MCF 10A (cell line): ENCODE measurements at places on chromosomes 11 and 22. TPM values are rescaled to one million over a fixed set of nuclear protein-coding genes. Genes with fewer than 3 reads are reported as not detected.
A peak's percentile ranks its signal among the peaks of the same experiment; 100 is the strongest.

CCDC73 gene
- 0.09 and 0.17 TPM in 2 replicates for total RNA-seq

DNA sequence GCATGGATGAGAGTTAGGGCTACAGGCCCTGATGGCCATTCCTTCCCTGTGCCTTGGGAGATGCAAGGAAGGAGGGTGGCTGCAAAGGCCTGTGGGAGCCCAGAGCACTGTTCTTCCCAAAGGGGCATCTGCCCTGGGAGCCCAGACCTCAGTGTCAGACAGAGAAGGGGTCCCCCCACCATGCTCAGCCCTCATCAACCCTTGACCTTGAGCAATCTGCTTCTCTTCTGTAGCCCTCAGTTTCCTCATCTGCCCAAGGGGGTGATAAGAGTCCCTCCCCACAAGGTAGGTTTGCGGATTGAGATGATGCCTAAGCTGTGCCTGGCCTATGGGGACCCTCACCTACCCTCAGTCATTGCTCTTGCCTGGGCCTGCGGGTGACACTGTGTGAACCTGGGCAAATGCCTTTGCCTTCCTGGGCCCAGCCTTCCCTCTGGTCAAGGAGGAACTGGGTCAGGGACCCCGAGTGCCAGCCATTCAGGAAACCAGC, 47.5 kb downstream of the IGLL5 start:
- no peak for DNase-seq

- peak; percentile 81 for DNase-seq
Measured at GRCh38 chr11:59560290-59560701, 49.0 kb downstream of the OR4D9 start.

- DNase-seq = no peak
Measured at GRCh38 chr11:119858288-119858687, 129.3 kb upstream of the NECTIN1 start.

DNA sequence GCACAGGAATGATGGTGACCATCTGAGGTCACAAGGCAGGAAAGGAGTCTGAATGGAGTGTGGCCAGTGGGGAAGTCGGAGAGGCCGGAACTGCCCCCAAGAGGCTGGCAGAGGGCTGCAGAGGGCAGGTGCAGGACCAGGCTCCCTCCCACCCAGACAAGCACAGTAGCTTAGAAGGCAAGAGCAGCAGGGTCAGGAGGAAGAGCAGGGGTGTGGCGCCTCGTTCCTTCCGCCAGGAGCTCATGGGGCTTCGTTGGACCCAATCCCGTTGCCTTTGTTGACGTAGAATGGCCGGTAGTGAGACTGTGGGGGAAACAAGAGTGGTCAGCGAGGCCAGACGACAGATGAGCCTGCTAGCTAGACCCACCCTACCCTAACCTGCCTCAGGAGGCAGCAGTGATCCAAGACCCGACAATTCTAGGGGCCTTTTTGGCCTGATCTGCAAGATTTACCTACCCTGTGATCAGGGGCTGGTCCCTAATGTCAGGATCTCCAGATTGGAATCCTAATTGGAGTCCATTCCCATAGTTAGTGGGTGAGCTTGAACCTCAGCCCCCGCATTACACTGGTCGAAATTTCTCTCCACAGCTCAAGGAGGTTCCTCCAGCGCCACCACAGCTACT, 25.6 kb downstream of the TRIM29 start:
- DNase-seq = no peak

TMEM191C gene
- total RNA-seq = 0.75 and 1.4 TPM in 2 replicates

DNA sequence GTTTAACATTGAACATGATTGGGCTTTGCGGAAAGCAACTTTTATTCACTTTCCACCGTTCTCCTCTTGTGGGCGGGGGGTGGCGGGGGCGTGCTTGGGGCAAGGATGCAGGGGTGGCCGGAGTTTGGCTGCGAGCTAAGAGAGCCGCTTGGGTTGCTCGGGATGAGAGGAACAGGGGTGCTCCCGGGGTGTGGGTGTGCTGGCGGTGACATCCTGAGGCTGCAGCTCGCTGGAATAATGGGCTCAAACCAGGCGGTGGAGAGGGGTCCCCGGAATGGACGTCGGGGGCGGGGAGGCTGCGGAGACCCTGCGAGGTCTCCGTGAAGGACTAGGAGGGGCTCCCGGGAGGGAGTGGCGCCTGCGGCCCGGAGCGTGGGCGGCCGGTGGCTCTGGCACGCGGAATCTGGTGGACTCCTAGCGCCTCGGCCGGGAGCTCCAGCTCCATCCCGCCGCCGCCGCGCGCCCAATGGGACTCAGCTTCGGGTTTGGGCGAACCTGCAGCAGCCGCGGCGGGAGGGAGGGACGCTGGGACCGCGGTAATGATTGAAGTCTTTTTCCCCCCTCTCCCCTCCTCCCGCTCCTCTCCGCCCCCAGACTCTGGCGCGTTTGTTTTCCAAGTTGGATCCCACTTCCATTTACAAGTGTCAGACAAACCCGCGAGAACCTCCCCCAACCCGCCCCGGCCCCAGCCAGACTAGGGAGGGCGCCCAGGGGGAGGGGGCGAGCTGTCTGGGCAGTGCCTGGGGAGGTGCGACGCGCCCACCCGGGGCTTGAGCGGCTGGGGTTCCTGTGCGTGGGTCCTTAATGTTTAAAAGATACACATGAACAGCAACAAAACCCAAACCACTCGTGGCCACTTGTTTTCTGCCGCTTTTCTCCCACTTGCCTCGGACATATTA, 2.0 kb downstream of the FAT3 start:
- DNase-seq = no peak

DNA sequence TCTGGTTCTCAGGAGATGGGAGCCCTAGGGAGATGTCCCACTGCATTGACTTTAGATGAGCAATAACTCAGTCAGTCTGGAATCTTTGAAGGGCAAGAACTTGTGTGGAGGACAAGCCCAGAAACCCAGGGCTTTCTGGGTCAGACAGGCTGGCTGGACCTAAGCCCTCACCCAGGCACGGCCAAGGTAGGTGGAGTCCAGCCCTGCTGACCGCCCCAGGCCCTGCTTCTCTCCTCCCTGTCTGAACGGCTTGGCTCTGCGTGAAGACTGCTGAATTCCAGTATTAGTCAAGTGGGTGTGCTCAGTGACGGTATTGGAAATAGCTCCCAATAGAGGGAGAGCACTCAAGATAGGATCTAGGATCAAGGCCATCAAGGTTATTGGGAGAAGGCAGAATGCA, 6.1 kb downstream of the CXCR5 start:
- DNase-seq = peak; percentile 47

DNA sequence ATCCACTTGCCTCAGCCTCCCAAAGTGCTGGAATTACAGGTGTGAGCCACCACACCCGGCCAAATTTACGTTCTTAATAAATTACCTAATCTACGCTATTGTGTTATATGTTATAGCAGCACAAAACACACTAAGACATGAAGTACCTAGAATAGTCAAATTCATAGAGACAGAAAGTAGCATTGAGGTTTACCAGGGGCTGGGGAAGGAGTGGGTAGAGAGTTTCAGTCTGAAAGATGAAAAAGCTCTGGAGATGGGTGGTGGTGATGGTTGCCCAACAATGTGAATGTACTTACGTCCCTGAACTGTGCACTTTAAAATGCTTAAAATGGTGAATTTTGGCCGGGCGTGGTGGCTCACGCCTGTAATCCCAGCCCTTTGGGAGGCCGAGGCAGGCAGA, 65.7 kb upstream of the NUP50 start:
- DNase-seq = no peak

GRCh38 chr11:33631749-33632091, 68.9 kb downstream of the C11orf91 start:
- DNase-seq = no peak

OR8H3 gene
- not detected in 2 replicates for total RNA-seq

GRCh38 chr11:86418106-86418505, 43.4 kb downstream of the CCDC81 start:
- no peak for DNase-seq

- DNase-seq = no peak
Measured at GRCh38 chr11:48024635-48025071, 44.3 kb downstream of the PTPRJ start.

GRCh38 chr11:3170044-3170755, 5.1 kb upstream of the OSBPL5 start:
- DNase-seq = peak; percentile 53

MAPK8IP2 gene
- 1.2 and 2.5 TPM in 2 replicates for total RNA-seq

DNA sequence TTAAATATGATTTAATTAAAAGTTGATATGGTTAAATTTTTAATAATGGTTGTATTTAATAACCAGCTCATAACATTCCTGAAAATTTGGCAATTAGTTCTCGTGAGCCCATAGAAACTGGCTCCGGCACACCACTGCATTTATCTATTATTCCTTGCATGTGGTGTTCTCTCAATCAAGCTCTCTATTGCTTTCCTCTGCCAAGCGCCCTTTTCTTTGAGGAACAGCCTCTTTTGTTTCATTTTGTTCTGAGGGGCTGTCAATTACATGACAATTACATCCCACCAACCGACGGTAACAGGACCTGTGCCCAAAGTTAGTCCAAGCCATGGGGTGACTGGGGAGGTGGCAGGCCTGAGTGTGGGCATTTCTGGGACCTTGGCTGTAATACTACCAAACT, 8.1 kb downstream of the C11orf91 start:
- DNase-seq = no peak

DNA sequence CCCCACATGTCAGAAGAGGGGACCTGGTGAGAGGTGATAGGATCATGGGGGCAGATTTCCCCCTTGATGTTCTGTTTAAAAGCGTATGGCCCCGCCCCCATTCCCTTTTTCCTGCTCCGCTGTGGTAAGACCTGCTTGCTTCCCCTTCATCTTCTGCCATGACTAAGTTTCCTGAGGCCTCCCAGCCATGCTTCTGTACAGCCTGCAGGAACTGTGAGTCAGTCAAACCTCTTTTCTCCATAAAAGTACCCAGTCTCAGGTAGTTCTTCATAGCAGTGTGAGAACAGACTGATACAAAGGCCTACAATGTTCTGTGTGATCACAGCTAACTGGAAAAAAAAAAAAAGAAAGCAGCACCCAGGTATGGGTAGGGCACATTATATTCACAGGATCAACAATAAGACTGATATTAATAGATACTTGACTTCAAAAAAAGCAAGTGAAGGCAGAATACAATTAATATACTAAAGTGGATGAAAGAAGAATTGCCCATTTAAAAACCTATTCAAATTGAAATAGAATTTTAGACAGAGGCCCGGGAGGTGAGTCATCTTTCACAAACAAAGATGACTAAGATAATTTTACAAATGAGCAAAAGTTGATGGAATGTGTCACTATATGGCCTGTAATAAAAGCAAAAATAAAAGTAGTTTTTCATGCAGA, 1.7 kb upstream of the OR52K1 start:
- peak; percentile 38 for DNase-seq

DNA sequence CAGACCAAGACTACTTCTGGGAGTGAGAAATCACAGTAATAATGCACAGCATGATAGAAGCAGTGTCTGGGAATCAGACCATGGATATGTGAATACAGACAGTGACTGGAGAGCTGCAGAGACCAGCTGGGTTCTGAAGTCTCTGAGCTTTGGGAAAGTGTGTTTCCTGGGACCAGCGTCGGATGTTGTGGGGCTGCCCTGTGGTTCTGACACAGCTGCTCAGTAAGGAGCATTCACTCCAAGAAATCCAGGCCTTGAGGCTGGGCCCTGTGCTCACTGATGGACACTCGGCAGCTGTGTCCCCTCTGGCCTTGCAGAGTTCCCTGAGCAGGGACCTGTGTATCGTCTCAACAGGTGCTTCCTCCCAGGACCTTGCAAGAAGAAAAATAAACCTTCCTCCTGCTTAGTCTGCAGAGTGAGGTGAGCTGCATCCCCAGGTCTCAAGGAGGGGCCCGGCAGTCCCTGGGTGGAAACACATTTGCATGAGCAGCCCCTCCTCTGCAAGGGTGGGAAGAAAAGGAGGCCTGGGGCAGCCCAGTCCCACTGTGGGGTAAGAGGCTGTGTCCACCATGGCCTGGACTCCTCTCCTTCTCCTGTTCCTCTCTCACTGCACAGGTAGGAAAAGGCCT, 107.9 kb downstream of the VPREB1 start:
- DNase-seq = no peak

- no peak for DNase-seq
Measured at GRCh38 chr11:22555881-22556280, 69.7 kb downstream of the FANCF start.

DNA sequence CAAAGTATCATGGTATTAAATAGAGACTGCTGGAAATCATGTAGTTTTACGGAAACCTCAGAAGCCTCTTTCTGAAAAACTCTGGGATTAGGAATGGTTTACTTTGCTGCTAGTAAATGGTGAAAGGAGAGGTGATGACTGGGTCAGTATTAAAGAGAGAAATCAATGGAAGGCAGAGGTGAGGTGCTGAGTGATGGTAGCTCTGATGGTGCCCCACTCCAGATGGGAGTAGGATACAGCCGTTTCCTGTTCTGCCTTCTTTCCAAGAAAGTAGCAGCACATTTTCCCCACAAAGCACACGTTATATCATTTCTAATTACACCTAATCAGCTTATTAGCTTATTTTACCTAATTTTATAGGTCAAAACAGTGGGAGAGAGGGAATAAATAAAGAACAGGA, 267.6 kb upstream of the PITPNB start:
- no peak for DNase-seq

DNA sequence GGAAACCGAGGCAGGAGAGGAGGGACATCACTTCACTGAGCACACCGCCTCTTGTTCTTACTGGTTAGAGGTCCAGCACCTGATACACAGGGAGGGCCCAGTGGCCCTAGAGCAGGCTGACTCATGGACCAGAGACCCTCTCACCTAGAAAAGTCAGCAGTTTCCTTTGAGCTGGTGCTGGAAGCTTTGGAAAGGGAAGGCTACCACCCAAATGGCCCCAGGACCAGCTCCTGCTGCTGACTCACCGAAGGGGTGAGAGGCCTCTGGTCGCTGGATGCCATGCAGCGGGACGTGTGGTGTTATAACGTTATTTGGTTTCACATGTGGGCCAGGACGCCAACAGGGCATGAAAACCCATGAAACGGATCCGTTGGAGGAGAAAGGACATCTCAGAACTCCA, 3.8 kb downstream of the NADSYN1 start:
- DNase-seq = no peak

- DNase-seq = peak; percentile 44
Measured at GRCh38 chr11:60871378-60872061, 4.2 kb downstream of the ZP1 start.

- no peak for DNase-seq
Measured at GRCh38 chr11:63551889-63552266, 11.3 kb downstream of the PLAAT2 start.

ARHGAP8 gene
- total RNA-seq = 10.3 and 18.6 TPM in 2 replicates
